ENCODE measurements at places on chromosomes 16 and 17. TPM values are rescaled to one million over a fixed set of nuclear protein-coding genes. Genes with fewer than 3 reads are reported as not detected.

Gene RDM1
- polyA plus RNA-seq: 3.1 TPM

Gene KLHL11
- polyA plus RNA-seq: 12.4 TPM

Gene GJC1
- polyA plus RNA-seq: 30.3 TPM

- DNase-seq: no peak
Measured at GRCh38 chr17:5913032-5913531, 157.1 kb upstream of the WSCD1 start.

- DNase-seq: no peak
Measured at GRCh38 chr16:12794486-12795387, 8.9 kb downstream of the CPPED1 start.

DNA sequence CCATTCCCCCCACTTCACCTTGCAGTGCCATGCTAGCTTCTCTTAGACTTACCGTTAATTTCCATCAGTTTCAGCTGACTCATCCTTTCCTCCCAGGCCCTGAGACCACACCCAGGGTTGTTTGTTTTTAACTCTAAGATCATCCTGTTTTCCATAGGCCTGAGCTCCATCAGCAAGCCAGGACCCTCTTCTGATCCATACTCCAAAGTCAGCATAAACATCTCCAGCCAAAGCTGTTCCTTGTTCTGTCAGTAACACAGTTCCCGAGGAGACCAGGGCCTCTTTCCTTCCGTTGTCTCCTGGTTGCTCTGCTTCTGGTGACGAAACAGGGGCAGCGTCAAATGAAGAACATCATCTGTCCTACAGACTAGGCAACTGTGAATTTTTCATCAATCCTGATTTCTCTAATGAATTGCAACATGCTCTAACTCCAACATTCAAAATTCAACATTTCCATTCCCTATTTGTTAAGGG lies 83.8 kb upstream of the HNF1B start:
- no peak for DNase-seq

GRCh38 chr17:76363107-76363842 lies 9.6 kb upstream of the PRPSAP1 start:
- DNase-seq: no peak
